C1 segment of cervical spinal cord (tissue), 14 donors: ENCODE measurements at places on chromosomes 1 and 21.

DNA sequence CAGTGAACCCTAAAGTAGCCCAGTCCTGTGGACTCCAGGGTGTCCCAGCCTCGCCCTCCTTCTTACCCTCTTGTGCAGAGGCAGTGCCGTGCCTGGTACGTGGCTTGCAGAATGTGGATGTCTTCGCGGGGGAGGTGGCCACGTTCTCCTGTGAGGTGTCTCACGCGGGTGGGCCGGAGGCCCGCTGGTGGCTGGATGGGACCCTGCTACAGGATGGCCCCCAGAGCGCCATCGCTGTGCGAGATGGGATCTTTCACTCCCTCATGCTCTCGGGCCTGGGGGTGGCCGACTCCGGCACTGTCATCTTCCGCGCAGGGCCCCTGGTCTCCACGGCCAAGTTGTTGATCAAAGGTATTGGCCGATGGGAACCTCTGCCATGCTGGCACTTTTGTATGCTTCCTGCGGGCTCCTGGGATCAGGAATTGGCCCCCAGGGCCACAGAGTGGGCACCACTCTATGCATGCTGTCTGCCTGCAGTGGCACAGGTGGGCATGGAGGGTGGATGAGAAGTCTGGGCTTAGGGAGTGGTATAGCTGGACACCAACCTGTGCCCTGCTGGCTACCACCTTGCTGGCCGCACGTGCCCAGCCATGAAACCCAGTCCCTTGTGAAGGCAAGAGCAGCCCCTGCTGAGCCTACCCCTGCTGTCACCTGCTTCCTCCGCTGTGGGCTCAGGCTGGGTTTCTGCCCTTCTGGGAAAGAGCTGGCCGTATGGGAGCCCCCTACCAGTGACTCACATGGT lies 92.9 kb downstream of the TRIM11 start:
- DNase-seq = no peak

DNA sequence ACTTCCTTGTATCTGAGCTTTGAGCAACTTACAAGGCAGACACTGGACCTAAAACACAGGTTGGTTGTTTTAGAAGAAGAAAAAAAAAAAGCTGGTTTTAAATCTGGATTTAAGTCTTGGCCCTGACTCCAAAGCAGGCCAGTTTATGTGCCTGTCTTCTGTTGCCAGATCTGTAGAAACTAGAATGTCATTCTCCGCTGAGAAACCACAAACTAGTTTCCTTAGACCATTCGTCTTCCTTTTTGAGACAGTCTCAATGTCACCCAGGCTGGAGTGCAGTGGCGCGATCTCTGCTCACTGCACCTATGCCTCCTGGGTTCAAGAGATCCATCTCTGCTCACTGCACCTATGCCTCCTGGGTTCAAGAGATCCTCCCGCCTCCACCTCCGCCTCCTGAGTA lies 33.9 kb downstream of the APP start:
- no peak for DNase-seq

DNA sequence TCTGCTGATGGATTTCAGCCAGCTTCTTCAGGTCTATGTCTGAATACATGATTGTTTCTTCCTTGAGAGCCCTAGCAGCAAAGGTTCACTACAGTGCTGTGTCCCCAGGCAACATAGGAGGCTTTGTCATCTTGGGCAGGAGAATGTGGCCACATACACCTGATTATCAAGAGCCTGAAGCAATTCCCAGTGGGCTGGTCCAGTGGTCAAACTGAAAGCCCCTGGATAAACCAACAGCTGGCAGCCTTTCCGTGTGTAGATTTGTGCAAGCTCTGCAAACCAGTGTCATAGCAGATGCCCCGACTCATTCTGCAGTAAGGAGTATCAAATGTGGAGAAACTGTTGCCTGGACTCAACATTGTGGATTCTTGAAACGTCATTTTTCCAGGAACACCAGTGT lies 2.3 kb upstream of the GIPC2 start:
- DNase-seq = no peak

GRCh38 chr1:81670286-81670685 lies 130.4 kb upstream of the ADGRL2 start:
- peak; percentile 10 for DNase-seq

GRCh38 chr1:24904731-24905354 lies 25.2 kb downstream of the RUNX3 start:
- no peak for DNase-seq

GRCh38 chr1:23882746-23883145 lies 14.7 kb upstream of the FUCA1 start:
- no peak for DNase-seq

DNA sequence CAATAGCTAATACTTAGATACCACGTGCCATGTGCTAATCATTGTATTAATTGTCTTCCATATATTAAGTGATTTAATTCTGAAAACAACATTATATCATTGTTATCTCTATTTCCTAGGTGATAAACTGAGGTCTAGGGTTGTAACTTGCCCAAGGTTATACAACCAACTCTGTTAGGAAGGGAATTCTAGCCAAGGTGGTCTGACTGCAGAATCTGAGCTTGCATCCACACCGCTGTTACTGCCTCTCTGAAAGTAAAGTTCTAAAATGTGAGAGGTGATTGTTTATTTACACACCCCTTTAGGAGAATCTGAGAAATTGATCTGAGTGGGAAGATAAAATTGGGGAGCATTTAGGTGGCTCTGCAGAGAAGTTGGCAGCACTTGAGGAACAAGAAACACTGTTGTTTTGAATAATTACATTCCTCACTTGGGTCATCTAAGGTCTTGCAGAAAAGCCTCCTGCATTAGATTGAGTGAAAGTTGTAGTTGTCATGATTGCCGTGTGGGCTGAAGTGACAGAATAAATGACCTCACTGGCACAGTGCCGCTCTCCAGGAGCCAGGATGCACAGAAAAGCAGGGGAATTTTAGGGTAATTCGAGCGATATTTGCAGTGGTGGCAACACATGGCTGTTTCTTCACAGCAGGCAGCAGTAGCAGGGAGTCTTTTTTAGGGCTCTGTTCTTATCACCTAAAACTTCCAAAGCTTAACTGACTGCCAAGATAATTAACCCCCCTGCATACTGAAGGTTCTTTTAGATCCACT lies 121.7 kb downstream of the ADGRL4 start:
- no peak for DNase-seq

GRCh38 chr1:21783679-21784603 lies 992 bp upstream of the USP48 start:
- no peak for DNase-seq

GRCh38 chr1:196178083-196178635 lies 430.1 kb downstream of the KCNT2 start:
- no peak for DNase-seq

DNA sequence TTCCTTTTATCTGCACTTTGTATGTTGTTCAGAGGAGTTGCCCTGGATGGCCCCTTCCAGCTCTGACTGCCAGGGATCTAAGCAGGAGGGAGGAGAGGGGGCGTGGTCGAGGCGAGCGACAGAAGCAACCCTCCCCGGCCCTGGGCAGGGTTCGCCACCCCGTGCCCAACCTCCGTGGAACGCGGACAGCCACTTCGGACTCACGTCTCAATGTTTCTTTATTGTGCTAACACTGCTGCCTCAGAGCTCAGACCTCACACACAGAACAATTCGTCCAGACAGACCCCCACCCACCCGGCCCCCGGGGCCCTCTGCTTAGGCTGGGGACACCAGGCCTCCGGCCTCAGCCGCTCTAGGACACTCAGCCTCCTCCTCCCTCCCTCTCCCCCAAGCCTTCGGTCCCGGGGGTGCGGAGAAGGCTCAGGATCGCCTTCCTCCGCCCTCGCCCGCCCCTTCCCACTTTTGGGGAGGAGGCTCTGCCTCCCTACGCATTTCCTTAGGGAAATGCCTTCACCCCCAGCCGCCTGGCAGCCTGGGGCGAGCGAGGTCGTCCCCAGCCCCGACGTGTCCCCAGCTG lies 8.3 kb downstream of the VSIG8 start:
- DNase-seq = no peak

GRCh38 chr1:1290238-1290731 lies 10.0 kb downstream of the SCNN1D start:
- no peak for DNase-seq

DNA sequence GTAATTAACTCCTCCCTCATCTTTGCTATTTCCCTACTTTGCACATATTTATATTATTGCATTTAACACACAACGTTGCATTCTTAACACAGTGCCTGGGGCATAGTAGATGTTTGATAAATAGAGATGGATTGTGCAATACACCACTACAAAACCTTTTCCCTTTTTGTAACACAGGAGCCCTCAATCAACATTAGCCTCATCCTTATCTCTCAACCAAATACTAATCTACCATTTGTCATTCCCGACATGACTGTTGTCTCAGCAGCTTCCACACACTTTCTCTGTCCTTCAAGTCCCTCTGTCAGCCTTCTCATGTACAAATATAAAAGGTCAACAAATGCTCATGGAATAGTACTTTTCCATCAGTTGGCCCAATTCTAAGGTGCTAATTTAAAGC lies 78.9 kb upstream of the KCNK2 start:
- no peak for DNase-seq

DNA sequence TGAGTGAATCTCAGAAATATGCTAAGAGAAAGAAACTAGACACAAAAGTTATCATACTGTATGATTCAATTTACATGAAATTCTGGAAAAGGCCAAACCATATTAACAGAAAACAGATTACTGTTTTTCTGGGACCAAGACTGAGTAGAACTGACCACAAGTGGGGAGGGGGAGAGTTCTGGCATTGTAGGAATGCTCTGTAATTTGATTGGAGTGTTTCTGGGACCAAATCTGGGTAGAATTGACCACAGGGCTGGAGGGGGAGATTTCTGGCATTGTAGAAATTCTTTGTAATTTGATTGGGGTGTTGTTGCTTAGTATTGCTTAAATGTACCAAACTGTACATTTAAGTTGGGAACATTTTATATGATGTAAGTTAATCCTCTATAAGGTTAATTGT lies 3.4 kb upstream of the OR10K1 start:
- no peak for DNase-seq

GRCh38 chr1:246572785-246573184 lies 6.5 kb downstream of the CNST start:
- DNase-seq = no peak

- no peak for DNase-seq
Measured at GRCh38 chr1:47545912-47546483, 108.2 kb downstream of the FOXD2 start.

DNA sequence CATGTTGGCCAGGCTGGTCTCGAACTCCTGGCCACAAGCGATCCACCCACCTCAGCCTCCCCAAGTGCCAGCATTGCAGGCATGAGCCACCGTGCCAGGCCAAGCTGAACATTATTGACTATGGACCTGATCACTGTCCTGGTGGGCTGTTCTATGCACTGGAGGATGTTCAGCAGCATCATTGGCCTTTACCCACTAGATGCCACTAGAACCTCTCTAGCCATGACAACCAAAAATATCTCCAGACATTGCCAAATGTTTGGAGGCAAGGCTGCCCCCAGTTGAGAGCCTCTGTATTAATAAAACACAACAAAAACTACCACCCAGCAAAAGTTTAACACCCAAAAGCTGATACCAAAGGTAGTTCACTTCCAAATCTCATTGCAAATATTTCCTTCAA lies 110.8 kb upstream of the SOD1 start:
- DNase-seq = no peak

DNA sequence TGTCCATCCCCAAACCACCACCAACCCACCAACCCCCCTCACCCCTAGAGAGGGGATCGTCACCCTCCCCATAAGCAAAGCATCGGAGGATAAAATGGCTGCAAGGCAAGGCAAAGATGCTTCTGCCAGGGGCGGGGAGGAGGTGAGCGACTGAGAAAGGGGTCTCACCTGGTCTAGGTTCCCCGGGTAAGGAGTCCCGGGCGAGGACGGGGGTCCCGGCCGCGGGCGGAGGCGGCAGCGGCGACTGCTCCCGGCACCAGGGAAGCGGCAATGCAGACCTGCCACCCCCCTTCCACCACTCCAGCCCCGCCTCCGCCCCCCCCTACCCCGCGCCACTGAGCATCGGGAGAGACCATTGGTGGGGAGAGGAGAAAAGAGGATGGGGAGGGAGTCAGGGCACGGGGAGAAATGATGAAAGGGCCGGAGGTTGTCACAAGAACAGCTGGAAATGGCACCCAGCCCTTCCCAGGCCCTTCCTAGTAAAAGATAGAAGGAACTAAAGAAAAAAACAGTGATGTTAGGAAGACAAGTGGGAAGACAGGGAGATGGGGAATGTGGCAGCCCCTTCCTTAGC lies at the start of gene SV2A:
SV2A (minus strand) TSS at position 274 of the 574 bp plus-strand sequence. CDS start 4,004 bp downstream, outside the sequence.
- DNase-seq = peak; percentile 7

DNA sequence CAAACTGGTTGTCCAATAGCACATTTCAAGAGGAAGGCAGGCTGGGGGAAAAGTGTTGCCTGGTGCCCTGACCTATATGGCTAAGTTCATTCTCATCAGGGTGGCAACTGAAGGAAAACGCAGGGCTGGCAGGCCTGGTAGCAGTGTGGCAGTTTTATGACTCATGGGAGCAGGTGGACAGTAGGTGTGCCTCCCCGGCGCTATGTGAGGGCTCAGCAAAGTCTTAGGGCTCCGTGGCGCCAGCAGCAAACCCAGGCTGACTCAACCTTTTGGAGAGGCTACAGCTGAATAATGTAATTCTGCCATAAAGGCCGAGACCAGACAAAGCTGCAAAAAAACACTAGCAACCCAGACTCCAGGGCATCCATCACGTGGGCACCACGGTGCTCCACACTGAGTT lies 23.6 kb downstream of the GADD45A start:
- no peak for DNase-seq

- DNase-seq = no peak
Measured at GRCh38 chr1:18534810-18535205, 54.1 kb downstream of the KLHDC7A start.

GRCh38 chr1:119327094-119327449 lies 41.5 kb upstream of the HAO2 start:
- DNase-seq = no peak

- no peak for DNase-seq
Measured at GRCh38 chr1:104636581-104636980, 886.9 kb downstream of the AMY1C start.

DNA sequence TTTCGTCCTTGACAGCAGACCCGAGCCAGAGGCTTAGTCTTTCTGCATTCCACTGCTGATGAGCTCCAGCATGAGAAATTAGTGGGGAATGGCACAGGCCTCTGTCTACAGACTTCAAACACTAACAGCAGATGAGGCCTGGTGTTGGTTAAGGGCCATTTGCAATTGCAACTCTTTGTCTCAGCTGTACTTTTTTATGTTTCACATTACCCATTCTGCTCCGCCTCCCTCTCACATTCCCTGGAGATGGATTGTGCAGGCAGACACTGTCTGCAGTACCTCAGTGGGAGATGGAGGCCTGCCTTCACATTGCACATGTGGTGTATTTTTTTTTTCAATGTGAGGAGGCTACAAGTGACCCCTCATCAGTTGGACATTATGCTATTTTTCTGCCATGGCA lies 370.2 kb downstream of the DUSP10 start:
- no peak for DNase-seq

GRCh38 chr1:193914871-193915270 lies 728.5 kb upstream of the B3GALT2 start:
- DNase-seq = no peak

GRCh38 chr1:70459496-70460225 lies 48.6 kb downstream of the CTH start:
- no peak for DNase-seq

DNA sequence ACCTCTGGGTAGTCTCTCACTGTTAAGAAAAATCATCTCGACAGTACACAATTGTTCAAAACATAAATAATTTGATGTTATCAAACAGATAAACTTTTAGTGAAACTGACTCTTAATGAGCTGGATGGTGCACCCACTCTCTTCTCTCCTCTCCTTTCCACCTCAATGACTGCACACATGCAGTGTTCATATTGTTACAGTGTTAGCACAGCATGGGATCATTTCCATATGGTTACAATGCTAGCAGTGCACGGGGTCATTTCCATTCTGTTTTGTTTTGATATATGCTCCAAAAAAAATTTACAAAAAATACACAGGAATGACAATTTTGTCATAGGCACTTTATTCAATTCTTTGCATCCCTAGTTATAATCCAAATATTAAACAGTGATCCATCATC lies 26.4 kb upstream of the RNF187 start:
- DNase-seq = no peak
